Esophagus mucosa (tissue), 1 donor: ENCODE measurements at places on chromosomes 13 and 19.

DNA sequence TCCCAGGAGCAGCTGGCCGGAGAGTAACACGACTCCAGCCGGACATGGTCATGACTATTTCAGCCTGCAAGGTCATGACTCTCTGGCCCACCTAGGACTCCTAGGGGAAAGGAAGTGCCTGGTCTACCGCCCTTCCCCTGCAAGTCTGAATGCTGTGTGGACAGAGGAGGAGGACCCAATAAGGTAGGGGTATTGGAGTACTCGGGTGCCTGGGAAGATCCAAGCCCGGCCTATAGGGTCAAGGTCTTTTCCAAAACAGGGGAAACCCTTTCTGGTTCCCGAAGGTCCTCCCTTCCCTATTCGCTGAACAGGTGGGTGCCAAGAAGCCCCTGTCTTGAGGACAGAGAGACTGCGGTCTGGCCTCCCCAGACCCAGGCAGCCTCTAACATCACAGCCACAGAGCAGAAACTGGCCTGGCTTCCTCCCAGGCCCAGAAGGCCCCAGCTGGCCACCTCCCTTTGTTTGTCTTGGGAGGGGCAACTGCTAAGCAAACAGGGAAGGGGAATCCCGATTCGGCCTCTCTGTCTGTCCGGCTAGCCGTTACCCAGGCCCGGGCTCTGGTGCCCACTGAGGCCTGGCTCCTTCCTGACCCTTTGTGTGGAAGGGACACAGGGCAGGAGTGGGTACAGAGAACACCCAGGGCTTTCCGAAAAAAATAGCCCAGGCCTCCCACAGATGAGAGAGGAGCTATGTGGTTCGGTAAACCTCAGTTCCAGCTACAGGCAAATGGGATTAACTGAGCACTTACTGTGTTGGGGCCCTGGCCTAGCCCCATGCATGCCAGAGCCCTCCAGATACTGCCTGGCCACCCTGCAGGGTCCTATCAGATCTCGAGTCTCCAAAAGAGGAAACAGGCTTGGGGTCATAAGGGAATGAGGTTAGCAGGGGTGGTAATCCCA, 5.2 kb upstream of the GRAMD1A start:
- ATAC-seq, result peak; percentile 23

GRCh38 chr19:34082289-34083077, 89.8 kb upstream of the LSM14A start:
- ATAC-seq, result no peak

DNA sequence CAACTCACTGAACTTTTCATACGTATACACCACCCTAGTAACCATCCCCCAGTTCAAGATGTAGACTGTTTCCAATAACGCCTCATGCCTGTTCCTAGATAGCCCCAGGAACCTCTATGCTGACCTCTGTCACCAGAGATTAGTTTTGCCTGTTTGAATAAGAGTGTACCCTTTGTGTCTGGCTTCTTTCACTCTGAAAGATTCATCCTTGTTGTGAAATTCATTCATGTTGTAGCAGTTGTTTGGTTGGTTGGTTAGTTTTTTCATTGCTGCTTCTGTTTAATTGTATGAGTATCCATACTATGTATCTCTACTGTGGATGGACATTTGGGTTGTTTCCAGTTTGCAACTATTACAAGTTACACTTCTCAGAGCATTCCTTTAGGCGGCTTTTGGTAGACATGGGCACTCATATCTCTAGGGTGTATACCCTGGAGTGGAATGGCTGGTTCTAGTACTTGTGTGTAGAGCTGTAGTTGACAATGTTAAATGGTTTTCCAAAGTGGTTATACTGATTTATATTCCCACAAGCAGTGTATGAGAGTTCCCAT, 1.6 kb downstream of the RNASEH2B start:
- no peak for ATAC-seq

DNA sequence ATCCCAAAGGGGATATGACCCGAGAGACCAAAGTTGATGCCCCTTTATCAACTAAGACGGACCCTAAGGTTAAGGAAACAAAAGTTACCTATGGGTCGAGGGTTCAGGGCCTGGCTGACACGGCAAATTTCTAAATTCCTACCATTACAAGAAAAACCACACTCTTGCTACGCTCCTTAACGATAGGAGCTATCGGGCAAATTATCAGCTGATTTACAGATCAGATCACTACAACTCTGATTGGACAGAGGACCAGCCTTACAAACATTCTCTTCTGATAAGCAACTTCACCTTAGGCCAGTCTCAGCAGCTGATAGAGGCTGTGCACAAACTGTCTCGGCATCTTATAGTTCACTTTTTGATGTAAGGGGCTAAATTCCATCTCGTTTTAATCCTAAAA, 117.9 kb downstream of the KCTD15 start:
- no peak for ATAC-seq

DNA sequence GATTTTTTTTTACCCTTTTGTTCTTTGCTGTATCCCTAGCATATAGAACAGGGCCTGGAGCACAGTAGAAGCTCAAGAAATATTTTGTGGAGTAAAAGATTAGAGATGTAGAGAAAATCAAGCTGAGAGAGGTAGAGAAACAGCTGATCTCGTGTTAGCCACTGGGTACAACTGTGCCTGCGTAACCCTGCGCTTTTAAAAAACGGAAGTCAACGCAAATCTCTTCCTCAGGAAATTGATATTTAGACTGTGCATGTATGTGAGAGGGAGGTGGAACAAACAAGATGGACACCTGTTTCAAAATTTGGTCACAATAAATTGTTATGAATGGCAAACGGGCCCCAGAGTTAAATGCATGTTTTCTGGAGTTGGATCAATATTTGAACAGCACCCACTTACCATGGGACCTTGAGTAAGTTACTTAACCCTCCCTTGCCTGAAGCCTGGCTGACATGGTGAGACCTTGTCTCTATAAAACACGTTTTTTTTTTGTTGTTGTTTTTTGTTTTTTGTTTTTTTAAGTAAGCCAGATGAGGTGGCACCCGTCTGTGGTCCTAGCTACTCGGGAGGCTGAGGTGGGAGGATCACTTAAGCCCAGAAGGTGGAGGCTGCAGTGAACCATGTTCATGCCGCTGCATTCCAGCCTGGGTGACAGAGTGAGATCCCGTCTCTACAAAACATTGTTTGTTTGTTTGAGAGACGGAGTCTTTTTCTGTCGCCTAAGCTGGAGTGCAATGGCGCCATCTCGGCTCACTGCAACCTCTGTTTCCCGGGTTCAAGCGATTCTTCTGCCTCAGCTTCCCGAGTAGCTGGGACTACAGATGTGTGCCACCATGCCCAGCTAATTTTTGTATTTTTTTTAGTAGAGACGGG, 3.3 kb upstream of the EPOR start:
- no peak for ATAC-seq

DNA sequence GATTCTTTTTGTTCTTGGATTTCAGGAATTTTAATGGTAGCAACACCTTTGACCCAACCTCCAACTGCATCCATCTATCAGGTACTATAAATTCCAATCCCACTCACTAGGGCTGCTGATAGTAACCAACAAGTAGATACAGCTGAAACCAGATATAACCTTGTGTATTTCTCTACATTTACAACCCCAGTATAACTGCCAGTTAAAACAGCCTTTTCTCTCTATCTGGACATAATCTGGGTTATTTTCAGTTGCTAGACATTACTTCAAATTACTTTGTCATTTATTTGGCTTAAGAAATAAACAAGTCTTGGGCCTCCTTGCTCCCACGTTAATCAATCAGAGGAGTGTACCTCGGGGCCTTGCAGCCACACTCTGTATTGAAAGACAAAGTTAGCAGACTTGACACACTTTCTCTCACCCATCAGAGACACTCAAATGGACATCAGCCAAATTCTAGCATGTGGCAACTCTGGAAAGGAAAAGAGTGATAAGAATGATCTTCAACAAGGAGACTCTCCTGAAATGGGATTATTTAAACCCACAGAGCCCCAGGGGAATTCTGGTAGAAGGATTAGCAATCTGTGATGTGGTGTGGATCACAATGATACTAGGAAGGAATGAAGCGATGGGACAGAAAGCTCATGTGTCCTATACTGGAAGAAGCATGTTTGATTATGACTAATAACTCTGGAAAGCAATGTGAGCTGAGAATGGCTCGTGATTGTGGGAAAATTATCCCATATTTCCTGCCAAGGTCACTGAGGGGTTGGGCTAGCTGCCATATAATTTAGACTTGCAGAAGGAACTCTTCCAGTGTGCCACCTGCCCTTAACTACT, 157.5 kb downstream of the FLT1 start:
- no peak for ATAC-seq

GRCh38 chr13:113164492-113164891, 6.0 kb downstream of the PROZ start:
- no peak for ATAC-seq

DNA sequence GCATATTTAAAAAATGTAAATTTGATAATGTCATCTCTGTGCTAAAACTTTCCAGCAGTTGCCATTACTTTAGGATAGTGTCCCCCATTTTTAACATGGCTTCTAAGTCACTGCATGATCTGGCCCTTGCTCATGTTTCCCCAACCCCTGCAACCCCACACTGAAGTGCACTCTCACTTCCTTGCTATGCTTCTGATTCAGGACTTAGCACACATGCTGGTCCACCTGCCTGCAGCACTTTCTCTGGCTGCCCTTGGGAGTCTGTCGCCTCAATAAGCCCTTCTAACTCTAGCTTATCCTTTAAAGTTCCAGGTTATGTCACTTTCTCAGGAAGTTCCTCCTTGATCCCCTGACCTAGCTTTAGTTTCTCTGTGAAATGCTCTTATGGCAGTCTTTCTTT, 241.0 kb downstream of the POSTN start:
- no peak for ATAC-seq

- no peak for ATAC-seq
Observed at GRCh38 chr19:5343848-5344247, 3.2 kb upstream of the PTPRS start.

DNA sequence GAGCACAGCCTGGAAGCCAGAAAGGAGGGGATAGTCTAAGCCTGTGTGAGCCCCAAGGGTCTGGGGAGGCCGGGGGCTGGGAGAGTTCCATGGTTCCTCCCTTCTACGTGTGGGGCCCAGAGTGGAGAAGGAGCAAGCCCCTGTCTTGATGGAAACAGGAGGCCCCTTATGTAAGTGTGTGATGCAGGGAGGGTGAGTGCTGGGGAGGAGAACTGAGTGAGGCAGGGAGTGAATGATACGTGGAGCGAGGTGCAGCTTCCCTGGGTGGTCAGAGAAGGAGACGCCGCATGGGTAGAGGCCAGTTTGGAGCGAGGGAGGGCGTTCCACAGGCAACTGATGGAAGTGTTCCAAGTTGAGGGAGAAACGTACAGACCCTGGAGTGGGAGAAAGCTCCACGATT, 16.0 kb downstream of the MAG start:
- no peak for ATAC-seq

DNA sequence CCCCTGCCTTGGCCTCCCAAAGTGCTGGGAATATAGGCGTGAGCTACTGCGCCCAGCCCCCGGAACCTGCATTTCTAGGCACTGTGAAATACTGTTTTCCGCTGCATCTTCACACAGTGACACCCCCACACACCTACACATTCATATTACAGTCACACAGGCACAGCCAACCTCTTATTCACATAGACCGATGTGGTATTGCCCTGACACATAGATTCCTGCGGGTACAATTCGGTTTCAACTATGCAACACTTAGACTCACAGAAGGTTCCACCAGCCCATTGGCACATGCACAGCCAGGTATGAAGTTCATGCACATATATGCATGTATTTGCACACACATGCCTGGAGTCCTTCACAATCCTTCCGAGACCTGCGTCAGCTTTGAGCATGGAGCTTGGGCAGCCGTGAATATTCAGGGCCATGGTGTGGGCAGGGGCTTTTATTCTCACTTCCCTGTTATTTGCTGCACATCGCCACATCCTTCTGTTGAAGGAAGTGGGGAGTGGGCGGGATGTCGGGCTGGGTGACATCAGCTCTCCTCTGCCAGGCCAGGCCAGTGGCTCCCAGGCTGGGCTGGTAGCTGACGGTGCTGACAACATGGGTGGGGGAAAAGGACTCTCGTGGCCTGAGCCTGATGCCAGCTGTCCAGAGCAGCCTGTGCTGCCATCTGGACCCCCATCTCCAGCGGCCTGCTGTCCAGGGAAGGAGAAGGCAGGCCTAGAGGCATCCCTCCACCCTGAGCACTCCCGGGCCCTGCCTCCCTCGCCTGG, 5.4 kb upstream of the CDC37 start:
- ATAC-seq, result peak; percentile 29

GRCh38 chr13:49343255-49343654, 95.5 kb downstream of the CDADC1 start:
- peak; percentile 81 for ATAC-seq

GRCh38 chr13:93673885-93674284, 447.3 kb downstream of the GPC6 start:
- no peak for ATAC-seq

GRCh38 chr13:73531014-73531413, 472.2 kb downstream of the KLF5 start:
- ATAC-seq, result no peak

GRCh38 chr13:48580185-48580803, 47.4 kb upstream of the RCBTB2 start:
- peak; percentile 47 for ATAC-seq

DNA sequence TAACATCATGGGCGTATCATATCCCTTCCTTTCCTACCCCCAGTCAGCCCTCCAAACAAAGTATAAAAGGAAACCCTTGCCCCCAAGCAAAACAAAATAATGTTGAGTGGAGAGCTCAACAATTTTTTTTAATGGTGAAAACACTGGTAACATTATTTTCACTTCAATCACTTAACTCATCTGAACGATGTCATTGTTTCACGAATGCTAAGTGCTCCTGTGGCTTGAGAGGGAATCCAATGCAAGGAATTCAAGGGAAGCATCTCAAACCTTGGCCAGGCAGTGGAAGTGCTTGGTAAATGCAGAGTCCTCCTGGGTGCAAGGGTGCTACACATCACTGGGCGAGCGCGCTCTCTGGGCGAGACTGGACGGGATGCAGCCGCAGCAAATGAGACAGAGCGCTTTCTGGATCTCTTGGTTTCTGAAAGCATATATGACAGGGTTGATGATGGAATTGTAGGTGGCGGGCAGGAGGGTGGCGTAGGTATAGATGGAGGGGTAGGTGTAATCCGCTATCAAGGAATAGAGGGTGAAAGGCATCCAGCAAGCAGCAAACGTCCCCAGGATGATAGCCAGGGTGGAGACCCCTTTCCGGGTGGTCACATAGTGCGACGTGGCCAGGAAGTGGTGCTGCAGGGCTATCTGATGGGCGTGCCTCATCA, 2.0 kb downstream of the GPR12 start:
- no peak for ATAC-seq

- no peak for ATAC-seq
Observed at GRCh38 chr13:27997904-27998522, 9.5 kb upstream of the URAD start.

- no peak for ATAC-seq
Observed at GRCh38 chr13:46739447-46740098, 57.4 kb downstream of the ESD start.

DNA sequence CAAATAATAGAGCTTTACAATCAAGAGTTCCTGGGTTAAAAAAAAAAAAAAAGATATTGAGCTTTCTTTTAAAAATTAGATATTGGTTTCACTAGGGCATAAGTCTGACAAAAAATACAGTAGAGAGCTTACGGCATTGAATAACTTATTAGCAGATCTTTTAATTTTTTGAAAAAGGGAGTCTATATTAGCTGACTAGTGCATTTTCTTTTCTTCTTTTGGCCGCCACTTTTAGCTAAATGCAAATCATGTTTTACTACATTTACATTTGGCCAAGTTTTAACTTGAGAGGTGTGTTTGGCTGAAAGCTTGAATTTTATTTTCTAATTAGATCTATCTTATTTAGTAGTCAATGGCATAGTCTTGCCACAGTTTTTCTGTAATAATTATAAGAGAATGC, 43.4 kb downstream of the SPRY2 start:
- no peak for ATAC-seq

GRCh38 chr19:7942981-7943443, 454 bp downstream of the TIMM44 start:
- no peak for ATAC-seq

GRCh38 chr13:100870898-100871297, 196.3 kb upstream of the TMTC4 start:
- no peak for ATAC-seq
